ENCODE measurements at places on chromosomes 6 and 20. TPM values are rescaled to one million over a fixed set of nuclear protein-coding genes. Genes with fewer than 3 reads are reported as not detected.

The TREML1 gene
- polyA plus RNA-seq, result 1.6 TPM

The LIME1 gene
- 6.7 TPM for polyA plus RNA-seq

- no peak for DNase-seq
Measured at GRCh38 chr20:1802385-1803060, 92.7 kb upstream of the SIRPA start.

The TRIM31 gene
- polyA plus RNA-seq, result 0.31 TPM

The CFAP206 gene
- polyA plus RNA-seq, result 4.3 TPM

The SIRPB2 gene
- 1.4 TPM for polyA plus RNA-seq

GRCh38 chr6:4163408-4164116 is 28.2 kb upstream of the ECI2 start:
- DNase-seq, result no peak

DNA sequence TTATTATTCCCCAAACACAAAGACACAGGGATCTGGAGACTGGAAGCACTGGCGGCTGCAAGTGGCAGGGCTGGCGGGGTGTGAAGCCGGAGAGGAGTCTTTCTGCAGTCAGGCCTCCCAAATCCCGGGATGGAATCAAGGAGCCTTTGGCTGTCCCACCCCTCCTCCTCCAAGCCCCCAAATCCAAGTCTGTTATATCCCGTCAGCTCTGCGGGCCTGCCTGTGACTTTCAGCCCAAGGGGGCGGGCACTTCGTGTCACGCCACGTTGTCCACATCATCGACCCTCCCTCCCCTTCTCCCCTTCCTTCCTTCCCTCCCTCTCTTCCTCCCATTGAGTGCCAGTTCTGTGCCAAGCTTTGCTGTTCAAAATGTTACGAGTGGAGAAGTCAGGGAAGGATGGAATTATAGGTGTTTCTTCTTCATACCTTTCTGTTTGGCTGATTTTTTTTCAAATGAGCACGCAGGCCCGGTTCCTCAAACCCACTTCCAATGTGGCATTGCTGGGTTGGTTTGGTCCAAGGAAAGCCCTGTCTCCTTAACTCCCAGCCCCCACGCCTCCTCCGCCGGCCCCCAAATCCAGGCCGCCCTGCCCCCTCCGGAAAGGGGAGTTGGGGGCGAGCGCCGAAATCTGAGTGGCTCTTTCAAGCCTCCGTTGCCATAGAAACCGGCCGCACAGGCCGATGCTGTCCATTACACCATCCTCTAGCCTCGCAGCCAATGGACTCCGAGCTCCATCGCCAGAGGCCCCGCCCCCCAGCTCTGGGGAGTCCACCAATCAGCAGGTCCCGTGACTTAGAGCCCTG is 12.7 kb downstream of the ZCCHC3 start:
- DNase-seq, result peak; percentile 98

GRCh38 chr6:42038811-42039408 is 11.4 kb upstream of the TAF8 start:
- DNase-seq, result no peak

The RAET1E gene
- 0.50 TPM for polyA plus RNA-seq

- DNase-seq, result no peak
Measured at GRCh38 chr6:49653942-49654341, 17.3 kb upstream of the RHAG start.

- no peak for DNase-seq
Measured at GRCh38 chr6:98828941-98829411, 5.4 kb upstream of the POU3F2 start.

The TUBE1 gene
- polyA plus RNA-seq, result 51.6 TPM

- DNase-seq, result no peak
Measured at GRCh38 chr6:109291902-109292301, 90.4 kb downstream of the CD164 start.

DNA sequence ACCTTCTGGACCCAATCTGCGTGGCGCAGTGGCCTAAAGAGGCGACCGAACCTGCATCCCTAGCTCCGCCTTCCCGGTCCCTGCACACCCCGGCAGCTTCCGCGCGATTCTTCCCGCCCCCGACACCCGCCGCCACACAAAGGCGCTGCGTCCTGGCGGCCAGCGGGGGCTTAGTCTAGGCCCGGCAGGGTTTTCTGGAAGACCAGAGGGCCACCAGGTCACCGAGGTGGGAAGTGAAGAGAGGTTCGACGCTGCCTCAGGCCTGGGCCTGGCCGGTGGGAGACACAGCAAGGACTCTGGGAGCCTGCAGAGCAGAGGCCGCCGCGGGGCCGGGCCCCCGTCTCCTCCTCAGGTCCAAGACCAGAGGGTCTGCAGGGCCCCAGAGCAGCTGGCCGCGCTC is 154.9 kb downstream of the OR2B2 start:
- peak; percentile 40 for DNase-seq

GRCh38 chr6:6815732-6816131 is 227.2 kb downstream of the LY86 start:
- no peak for DNase-seq

- DNase-seq, result peak; percentile 61
Measured at GRCh38 chr6:25652007-25652515, at the start of gene SCGN. Gene SCGN, plus strand, starts transcription at chr6:25652215. Its CDS starts 189 bp downstream, at chr6:25652404.

DNA sequence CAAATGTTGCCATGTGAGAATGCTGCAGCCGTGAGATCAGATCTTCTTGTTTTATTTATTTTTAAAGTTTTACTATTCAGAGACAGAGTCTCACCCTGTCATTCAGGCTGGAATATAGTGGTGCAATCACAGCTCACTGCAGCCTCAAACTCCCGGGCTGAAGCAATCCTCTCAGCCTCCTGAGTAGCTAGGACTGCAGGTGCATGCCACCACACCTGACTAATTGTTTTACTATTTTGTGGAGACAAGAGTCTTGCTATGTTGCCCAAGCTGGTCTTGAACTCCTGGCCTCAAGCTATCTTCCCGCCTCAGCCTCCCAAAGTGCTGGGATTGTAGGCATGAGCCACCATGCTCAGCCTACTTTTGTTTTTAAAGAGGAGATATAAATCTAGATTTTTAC is 22.5 kb upstream of the SSR1 start:
- DNase-seq, result no peak

DNA sequence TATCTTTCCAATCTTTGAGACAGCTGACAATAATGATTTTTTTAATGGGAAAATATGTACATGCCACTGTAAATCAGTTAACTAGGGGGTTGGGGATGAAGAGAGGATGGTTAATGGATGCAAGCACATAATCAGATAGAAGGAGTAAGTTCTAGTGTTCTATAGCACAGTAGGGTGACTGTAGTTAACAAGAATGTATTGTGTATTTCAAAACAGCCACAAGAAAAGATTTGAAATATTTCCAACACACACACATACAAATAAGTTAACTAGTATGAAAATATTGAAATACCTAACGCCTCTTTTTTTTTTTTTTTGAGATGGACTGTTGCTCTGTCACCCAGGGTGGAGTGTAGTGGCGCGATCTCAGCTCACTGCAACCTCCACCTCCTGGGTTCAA is 153.4 kb upstream of the SALL4 start:
- no peak for DNase-seq

The ZNF322 gene
- 36.5 TPM for polyA plus RNA-seq

The OPN5 gene
- polyA plus RNA-seq, result 0.06 TPM

The PPARD gene
- polyA plus RNA-seq, result 22.7 TPM

Measured in left lung (tissue), 14 donors.